Subcutaneous adipose tissue (tissue), 4 donors: ENCODE measurements at places on chromosomes 6 and 20. TPM values are rescaled to one million over a fixed set of nuclear protein-coding genes. Genes with fewer than 3 reads are reported as not detected.

The TFAP2A gene
- total RNA-seq, result not detected

The ULBP1 gene
- total RNA-seq, result not detected

The BPIFA1 gene
- not detected for total RNA-seq

The OR2H2 gene
- total RNA-seq, result not detected

The KHDC1L gene
- not detected for total RNA-seq

The INSM1 gene
- total RNA-seq, result not detected

The STK4 gene
- total RNA-seq, result 42.6 TPM

The ASIP gene
- not detected for total RNA-seq

The NRSN1 gene
- total RNA-seq, result not detected

The MYBL2 gene
- 0.66 TPM for total RNA-seq

The TSPO2 gene
- total RNA-seq, result not detected

The IRAK1BP1 gene
- 2.4 TPM for total RNA-seq

The PPP1R3D gene
- total RNA-seq, result 5.1 TPM

The STXBP5 gene
- total RNA-seq, result 21.3 TPM

The TBX18 gene
- total RNA-seq, result 32.4 TPM

The ALDH5A1 gene
- total RNA-seq, result 4.4 TPM

The KCNQ5 gene
- total RNA-seq, result 0.17 TPM

The OPRL1 gene
- 0.65 TPM for total RNA-seq

The HLA-DOB gene
- 0.34 TPM for total RNA-seq

The SAMD3 gene
- 4.7 TPM for total RNA-seq

The NEDD9 gene
- 136 TPM for total RNA-seq

The ECT2L gene
- total RNA-seq, result not detected

The CDH22 gene
- total RNA-seq, result not detected

The DPPA5 gene
- not detected for total RNA-seq

The ZNF322 gene
- 14.7 TPM for total RNA-seq

The GSTA2 gene
- not detected for total RNA-seq

The RHAG gene
- not detected for total RNA-seq

The MYL9 gene
- total RNA-seq, result 126 TPM

The EYS gene
- total RNA-seq, result 0.98 TPM

The DNPH1 gene
- total RNA-seq, result 52.4 TPM

The MICB gene
- 5.1 TPM for total RNA-seq

The NHLRC1 gene
- 1.2 TPM for total RNA-seq

The ANKEF1 gene
- 5.1 TPM for total RNA-seq

The UST gene
- total RNA-seq, result 26.2 TPM

The KIAA1586 gene
- total RNA-seq, result 11.5 TPM
